Fibroblast of the aortic adventitia (primary cell): ENCODE measurements at places on chromosomes 16 and 17. TPM values are rescaled to one million over a fixed set of nuclear protein-coding genes. Genes with fewer than 3 reads are reported as not detected.

DNA sequence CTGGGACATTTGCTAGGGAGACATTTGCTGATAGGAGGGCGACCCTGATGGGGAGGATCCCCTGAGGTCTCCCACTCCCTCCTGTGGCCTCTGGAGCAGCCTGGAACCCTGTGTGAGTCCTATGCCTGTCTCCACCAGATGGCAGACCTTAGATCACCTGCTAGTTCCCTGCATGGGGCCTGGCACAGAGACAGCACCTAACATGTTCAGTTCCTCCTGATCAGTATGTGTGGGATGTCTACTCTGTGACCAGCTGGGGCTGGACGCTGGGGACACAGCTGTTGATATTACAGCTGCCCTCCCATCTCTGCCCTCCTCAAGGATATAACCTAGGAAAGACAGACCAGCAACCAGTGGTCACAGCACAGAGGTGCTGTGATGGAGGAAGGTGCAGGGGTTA is 1.1 kb upstream of the ADCY7 start:
- DNase-seq = no peak

Gene ATP2C2
- not detected in 2 replicates for total RNA-seq

Gene AANAT
- not detected in 2 replicates for total RNA-seq

Gene CTRL
- total RNA-seq = 0.27 and 4.6 TPM in 2 replicates

DNA sequence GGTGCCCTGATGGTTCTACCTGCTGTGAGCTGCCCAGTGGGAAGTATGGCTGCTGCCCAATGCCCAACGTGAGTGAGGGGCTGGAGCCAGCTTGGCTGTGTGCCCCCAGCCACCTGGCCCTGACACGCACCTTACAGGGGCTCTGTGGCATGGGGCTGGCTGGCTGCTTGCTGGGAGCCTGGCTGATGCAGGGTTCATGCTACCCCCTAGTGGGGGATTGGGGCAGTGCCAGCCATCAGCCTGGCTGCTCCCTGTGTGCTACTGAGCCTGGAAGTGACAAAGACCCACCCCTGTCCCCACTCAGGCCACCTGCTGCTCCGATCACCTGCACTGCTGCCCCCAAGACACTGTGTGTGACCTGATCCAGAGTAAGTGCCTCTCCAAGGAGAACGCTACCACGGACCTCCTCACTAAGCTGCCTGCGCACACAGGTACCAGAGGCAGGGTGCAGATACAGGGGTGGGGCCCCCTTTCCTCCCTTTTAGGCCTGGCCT is 5.7 kb downstream of the GRN start:
- DNase-seq = peak; percentile 51

DNA sequence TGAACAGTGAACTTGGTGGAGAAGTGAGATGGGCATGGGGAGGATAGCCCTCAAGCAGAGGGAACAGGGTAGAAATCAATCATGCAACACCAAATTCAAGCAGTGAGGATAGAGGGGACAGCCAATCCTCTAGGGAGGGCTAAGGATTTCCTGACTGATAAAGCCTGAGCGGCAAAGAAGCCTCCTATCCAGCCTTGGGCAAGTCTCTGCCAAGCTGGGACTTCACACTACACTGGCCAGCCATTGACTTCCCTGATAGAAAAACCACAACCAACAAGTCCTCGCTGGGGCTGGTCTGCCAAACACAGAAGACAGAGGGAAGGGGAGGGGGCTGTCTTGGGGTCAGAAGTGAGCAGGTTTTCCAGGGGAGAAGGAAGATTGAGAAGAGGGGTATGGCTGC is 2.5 kb upstream of the FBXL19 start:
- DNase-seq = no peak

Gene ARHGDIA
- 95.1 and 149 TPM in 2 replicates for total RNA-seq

Gene B3GNT9
- 37.0 and 42.4 TPM in 2 replicates for total RNA-seq

Gene PLXDC1
- total RNA-seq = 3.1 and 3.3 TPM in 2 replicates

- DNase-seq = peak; percentile 98
Measured at GRCh38 chr17:69874175-69874670, 200.8 kb upstream of the KCNJ16 start.

DNA sequence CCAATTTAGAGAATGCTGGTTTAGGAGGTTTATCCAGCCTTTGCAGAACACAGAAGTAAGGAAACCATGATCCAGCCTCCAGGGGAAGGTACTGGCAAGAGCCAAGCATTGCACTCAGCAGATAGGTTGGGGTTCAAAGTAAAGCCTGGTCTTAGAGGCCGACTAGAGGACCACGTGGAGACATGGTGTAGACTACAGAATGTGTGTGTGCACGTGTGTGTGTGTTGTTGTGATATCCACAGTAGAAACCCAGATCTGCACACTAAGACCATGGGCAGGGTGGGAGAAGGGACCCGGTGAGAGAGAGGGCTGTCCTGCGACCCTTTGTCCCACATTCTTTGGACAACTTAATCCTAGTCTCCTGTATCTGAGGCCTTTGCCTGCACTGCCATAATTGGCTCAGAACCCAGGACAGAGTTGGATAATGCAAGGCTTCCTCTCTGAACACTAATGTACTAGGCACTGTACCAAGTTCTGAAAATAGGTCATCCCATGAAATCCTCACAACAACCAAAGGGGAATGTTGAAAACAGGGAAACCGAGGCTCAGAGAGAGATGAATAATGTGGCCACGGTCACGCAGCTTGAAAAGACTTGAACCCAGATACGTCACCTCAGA is 325.1 kb upstream of the HSBP1 start:
- no peak for DNase-seq

DNA sequence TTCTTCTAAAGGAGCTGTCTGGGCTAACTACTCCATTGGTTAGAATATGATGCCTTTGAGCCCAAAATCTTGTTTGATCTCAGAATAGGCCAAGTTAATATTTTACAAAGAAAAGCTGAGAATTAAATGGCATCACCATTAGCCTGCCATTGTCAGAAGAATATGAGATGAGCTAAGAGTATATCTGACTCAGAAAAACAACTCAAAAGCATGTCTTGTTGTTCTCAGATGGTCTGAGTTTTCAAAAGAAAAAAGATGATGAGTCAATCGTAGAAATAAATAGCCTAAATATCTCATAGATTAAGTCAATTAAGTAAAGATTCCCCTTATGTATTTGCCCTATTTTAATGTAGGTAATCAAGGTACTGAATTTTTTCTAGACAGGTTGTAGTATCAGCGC is 197.1 kb upstream of the TBX2 start:
- no peak for DNase-seq

Gene VMO1
- 0.27 and 4.9 TPM in 2 replicates for total RNA-seq

GRCh38 chr17:8941980-8942622 is 23.4 kb downstream of the PIK3R5 start:
- no peak for DNase-seq

DNA sequence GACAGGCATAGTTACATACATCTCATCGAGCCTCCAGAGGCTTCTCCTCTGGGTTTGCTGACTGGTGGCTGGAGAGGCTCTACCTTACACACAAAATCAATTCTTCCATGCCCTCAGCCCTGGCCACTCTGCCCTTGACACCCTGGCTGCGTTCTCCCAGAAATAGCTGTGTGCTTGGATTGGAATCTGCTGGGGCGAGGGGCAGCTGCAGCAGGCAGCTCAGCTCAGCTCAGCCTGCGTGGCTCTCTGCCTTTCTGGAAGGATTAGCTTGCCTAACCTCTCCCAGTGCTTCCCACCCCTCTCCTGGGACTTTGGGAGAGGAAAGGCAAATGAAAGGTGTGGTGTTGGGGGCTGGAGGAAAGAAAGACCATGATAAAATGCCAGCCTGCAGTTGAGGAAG is 216.1 kb downstream of the ENGASE start:
- DNase-seq = no peak

- DNase-seq = no peak
Measured at GRCh38 chr17:39767147-39767546, 29.4 kb downstream of the GRB7 start.

DNA sequence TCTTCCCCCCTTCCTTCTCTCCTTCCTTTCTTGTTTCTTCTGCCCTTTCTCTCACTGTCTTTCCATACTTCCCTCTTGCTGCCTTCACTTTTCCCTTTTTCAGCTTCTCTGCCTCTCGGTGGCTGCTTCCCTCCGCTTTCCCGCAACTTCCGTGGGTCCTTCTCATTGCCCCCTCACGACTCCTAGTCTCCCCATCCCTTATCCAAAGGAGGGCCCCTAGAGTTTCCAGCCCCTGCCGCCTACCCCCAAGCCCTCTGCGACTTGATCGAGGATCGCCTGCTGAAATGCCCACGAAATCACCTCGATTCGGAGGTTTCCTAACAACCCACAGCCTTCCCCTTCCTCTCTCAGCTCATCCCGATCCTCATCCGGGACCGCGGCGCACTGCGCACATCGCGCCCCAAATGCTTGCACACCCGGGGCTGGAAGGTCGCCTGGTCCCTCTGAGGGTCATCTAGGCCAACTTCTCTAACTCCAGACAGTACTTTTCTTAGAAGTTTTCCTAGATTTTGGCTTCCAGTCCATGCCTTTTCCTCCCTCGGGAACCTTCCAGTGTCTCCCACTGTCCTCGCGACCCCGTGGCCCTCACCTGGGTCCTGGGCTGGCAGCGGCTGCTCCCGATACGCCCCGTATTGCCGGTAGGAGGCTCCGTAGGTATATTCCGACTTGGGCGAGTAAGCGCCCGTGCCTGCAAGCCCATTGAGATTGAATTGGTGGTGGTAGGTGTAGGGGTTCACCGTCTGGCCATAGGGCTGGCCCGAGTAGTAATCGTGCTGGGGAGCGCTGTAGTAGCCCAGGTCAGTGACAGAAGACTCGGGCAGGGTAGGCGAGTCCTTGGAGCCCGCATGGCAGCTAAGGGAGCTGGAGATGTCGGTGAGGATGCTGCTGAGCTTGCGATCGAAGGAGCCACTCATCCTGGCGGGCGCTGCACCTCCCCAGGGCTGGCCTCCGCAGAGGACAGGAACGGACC is 654 bp downstream of the DLX3 start:
- no peak for DNase-seq

GRCh38 chr16:83994087-83994486 is 26.0 kb downstream of the NECAB2 start:
- DNase-seq = peak; percentile 93

Gene C17orf100
- 0.57 and 0.63 TPM in 2 replicates for total RNA-seq

Gene FAM171A2
- total RNA-seq = 3.1 and 18.5 TPM in 2 replicates

Gene VASN
- total RNA-seq = 130 and 136 TPM in 2 replicates

GRCh38 chr17:4214157-4214556 is 49.6 kb downstream of the ANKFY1 start:
- DNase-seq = no peak

Gene TBC1D3L
- total RNA-seq = 2.2 and 4.2 TPM in 2 replicates

GRCh38 chr17:46024590-46024989 is 25.5 kb downstream of the STH start:
- DNase-seq = no peak

DNA sequence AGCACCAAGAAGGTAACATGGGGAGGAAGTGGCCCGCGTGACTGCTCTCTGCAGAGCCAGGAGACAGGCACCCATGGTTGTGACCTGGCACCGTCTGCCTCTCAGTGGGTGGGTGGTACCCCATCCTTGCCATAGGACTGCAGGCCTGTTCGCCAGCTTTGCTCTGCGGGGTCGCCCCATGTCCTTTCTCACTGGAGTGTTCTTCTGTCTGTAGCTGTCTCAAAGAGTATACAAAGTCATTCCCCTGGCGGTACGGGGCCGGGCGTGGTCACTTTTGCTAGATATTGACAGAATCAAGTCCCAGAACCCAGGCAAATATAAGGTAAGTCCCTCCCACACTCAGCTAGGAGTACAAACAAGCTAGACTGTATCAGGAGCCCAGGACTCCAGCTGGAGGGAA is 6.0 kb downstream of the TBC1D26 start:
- DNase-seq = no peak

DNA sequence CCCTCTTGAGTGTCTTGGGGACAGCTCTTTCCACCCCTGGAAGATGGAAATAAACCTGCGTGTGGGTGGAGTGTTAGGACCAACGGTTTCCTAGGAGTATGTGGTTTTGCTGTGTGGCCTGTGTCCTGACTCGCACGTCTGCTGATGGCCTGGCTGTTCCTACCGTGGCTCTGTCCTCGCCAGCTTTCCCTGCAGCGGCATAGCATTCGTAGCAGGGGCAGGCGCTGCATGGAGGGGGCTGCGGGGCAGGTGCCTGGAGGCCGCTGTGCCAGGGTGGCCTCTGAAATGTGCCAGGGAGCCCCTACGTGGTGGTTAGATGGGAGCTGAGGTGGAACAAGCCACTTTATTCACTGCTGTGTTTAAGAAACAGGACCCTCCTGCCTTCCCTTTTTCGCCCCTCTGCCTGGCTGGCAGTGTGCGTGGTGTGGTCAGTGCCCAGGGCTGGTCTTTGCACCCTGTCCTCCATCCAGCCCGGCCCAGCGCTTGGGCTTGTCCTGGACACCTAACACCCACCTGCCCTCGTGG is 10.6 kb downstream of the SLC16A3 start:
- DNase-seq = no peak

Gene KRTAP4-5
- not detected in 2 replicates for total RNA-seq

GRCh38 chr16:87924811-87925670 is 11.3 kb downstream of the CA5A start:
- no peak for DNase-seq

Gene SPATA22
- total RNA-seq = not detected in 2 replicates

Gene ACSM5
- total RNA-seq = not detected in 2 replicates

Gene ARL5C
- 2.1 TPM in 1 of 2 replicates, not detected in the other for total RNA-seq

Gene RPTOR
- 30.0 and 36.2 TPM in 2 replicates for total RNA-seq

Gene CDYL2
- total RNA-seq = 3.4 and 5.2 TPM in 2 replicates

DNA sequence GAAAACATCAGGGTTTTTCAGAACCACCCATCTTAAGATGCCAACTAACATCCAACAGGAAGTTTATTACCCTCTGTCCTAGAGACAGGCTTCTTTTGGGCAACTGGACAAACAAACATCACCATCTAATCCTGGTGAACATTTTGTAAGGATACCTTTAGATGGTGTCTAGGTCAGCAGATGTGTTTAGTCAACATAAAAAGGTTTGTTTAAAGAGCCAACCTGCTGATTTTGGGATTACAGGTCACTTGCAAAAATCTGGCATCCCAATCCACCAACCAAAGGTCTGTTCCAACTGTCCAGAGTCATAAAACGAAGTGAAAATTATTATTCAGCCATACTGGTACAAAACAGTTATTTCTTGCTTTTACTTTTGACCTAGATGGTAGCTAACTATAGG is 145.2 kb upstream of the C17orf78 start:
- no peak for DNase-seq

DNA sequence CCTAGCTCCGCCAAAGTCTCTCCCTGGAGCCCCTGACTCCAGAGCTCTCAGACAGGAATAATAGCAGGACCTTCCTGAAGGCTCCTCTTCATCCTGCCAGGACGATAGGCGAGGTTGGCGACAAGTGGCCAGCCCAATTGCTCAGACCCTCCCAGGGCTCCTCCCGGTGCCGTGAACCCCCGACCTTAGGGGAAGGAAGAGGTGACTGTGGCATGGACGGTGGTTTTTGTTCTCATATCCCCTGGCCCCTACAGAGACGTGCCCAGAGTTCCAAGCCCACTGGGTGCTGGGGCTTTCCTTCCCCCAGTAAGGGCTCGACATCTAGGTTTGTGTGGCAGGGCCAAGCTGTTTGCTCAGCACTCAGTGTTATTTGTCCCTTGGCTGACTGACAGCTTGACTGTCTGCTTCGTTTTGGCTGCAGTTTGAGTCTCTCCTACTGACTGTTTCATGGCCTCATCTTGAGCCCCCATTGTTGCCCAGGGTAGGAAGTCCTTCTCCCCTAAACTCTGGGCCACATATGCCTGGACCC is 4.6 kb upstream of the ADCY7 start:
- no peak for DNase-seq

GRCh38 chr16:2969545-2970521 is 685 bp downstream of the PAQR4 start:
- DNase-seq = peak; percentile 16

- DNase-seq = no peak
Measured at GRCh38 chr16:978403-978802, 3.2 kb upstream of the SOX8 start.

GRCh38 chr17:45753645-45754225 is 30.4 kb upstream of the CRHR1 start:
- no peak for DNase-seq

GRCh38 chr17:66383333-66383732 is 80.9 kb downstream of the PRKCA start:
- DNase-seq = peak; percentile 99

GRCh38 chr16:12503191-12503590 is 300.5 kb downstream of the CPPED1 start:
- DNase-seq = no peak
